ENCODE measurements at places on chromosomes 4 and X.

- DNase-seq = no peak
Observed at GRCh38 chr4:2427383-2428334, 8.9 kb downstream of the CFAP99 start.

DNA sequence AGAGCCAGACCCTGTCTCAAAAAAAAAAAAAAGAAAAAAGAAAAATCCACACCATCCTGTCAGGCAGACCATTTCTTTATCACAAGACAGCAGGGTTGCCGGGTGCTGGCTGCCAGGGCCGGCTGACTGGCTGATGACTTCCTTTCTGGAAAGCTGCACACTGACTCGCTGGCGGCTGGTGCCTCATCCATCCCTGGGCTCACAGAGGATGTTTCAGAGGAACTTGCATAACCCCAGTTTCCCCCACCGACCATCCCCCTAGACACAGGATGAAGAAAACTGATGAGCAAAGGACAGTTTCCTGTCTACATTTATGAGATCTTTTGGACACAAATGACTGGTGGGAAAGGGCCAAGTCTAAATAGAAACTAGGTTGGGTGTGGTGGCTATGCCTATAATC lies 14.1 kb downstream of the HPSE start:
- DNase-seq = no peak

DNA sequence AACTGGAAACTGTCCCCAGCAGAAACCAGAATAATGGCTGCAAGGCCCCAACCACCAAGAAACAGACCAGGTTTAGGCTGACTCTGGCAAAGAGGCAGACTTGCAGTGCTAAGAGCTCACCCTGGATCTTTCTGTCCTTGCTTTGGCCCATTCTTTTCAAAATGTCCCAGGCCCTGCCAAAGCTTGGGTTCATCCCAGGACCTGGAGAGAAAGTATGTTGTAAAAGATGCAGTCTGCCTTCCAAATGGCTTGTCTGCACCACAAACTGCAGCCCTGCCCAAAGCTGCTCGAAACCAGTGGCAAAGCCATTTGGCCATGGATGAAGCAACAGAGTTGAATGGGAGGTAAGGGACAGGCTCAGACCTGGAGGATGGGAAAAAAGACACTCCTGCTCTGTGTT lies 38.0 kb upstream of the LNX1 start:
- no peak for DNase-seq

- no peak for DNase-seq
Observed at GRCh38 chr4:56307423-56307822, 79.9 kb downstream of the AASDH start.

- no peak for DNase-seq
Observed at GRCh38 chr4:13386405-13387107, 97.6 kb downstream of the RAB28 start.

DNA sequence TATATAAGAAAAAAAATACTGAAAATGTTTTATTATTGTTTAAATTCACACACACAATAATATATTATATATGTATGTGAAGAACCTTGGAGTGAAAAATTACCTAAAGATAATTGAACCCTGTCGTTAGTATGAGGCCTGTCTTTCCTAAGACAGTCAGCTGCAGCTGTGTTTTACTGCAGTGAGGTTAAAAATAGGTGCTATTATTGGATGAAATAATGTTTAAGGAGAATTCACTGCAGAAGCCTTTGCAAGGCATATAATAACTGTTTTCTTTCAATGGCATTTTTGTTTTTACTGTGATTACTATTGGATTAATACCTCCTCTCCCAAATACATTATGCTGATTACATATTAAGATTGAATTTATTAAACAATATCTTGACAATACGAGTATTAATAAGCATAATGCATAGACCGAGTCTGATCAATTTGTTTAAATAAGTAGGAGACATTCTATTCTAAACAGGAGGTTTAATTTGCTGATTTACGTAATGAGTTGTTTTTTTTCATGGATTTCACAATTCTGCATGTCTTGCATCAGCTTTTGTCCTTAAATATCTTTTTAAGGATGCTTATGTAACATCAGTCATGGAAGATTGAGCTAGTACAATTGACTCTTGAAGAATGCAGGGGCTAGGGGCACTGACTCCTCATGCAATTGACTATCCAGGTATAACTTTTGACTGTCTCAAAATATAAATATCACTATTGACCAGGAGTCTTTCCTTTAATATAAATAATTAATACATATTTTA lies 1181.1 kb upstream of the PCDH7 start:
- DNase-seq = no peak

- no peak for DNase-seq
Observed at GRCh38 chr4:1851575-1852410, 4.2 kb downstream of the LETM1 start.

DNA sequence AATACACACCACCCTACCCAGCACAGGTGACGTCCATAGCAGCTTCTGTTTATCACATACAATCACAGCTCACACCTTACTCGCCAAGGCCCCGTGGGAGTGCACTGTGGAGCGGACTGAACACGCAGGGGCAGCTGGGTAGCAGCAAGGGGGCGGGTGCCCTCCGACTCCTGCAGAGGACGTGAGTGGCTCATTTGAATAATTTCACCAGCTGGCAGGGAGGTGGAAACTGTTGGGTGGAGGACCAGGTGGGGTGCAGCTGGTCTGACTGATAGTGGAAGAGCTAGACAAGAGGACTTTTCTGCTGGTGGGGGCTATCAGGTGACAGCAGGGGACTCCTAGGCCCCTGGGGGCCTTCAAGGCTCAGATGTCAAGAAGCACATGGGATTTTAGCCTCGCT lies 16.3 kb downstream of the MAN2B2 start:
- DNase-seq = no peak

DNA sequence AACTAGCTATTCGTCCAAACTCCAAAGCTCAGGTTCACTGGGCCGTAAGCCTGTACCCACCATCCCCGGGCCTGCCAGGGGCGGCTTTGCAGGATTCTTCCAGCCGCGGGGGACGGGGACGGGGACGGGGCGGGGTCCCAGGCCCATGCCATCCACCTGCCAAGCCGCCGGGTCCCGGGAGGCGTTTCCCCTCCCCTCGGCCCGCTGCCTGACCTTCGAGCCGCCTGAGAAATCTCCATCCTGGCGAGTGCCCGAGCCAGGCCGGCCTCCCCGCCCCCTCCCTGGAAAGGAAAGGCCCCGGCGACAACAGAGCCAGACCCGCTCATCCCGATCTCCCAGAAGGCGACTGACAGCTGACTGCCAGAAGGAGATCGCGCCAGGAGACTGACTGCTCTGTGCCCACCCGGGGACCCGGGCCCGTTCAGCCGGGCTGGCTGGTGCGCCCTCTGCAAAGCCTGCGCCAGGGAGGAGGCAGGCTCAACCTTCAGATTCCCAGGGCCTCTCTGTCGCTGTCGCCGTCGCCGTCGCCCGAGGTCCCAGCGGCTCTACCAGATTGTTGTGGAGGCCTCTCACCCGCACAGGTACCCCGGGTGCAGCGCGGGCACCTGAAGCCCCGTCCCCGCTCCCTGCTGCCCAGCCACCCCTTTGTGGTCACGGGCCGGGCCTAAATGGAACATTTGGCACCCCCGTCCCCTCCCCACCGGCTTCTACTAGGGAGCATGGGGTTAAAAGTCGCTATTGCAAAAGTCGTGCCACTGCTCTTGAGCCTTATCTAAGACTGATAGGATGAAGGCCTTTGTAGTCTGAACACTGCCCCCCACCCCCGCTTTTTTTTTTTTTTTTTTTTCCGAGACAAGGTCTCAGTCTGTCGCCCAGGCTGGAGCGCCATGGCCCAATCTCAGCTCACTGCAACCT lies at the start of gene RGN:
TSS of gene RGN (plus strand) at position 315 of the 915 bp plus-strand sequence. CDS start 2,702 bp downstream, outside the sequence.
- no peak for DNase-seq

DNA sequence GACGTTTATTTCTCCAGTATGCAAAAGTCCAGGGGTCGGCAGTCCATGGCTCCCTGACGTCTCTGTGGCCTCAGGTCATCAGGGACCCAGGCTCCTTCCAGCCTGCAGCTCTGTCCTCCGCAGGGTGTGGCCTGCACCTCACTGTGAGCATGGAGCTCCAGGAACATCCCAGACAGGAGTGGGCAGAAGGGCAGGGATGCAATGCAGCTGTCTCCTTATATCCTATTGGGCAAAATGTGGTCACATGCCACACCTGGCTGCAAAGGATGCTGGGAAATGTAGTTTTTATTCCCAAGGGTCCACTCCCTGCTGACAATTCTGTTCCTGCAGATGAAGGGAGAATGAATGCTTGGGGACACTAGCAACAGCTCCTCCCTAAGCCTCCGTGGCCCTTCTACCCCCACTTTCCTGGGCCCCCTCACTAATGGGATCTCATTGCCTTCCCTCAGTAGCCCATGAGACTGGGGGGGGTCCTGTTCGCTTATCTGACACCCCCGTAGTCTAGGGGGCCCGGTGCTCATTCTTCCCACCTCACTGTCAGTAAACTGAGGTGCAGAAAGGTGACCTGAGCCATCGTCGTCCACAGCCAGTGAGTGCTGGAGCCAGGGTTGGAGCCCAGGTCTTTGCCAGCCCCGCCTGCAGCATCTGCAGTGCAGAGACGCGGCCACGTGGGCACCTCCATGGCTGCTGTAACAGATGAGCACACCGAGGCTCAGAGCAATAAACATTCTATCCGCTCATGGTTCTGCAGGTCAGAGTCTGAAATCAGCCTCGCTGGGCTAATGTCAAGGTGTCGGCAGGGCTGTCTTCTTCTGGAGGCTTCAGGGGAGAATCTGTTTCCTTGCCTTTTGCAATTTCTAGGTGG lies 5.9 kb upstream of the GRPEL1 start:
- no peak for DNase-seq

DNA sequence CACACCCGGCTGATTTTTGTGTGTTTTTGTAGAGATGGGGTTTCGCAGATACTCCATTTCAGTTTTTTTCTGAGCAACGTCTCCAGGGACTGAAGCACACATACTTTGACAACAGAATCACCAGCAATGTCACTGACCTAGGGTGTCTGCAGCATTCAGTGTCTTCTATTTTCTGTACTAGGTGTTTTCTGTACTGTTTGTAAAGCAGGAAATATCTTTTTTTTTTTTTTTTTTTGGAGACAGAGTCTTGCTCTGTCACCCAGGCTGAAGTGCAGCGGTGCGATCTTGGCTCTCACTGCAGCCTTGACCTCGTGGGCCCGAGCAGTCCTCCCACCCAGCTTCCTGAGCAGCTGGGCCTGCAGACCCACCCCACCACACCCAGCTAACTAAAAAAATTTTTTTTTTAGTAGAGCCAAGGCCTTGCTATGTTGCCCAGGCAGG lies 8.9 kb downstream of the ADD1 start:
- no peak for DNase-seq

- DNase-seq = no peak
Observed at GRCh38 chr4:174592256-174592984, 70.1 kb upstream of the HPGD start.

GRCh38 chr4:148813289-148813688 lies 371.1 kb upstream of the NR3C2 start:
- DNase-seq = no peak

DNA sequence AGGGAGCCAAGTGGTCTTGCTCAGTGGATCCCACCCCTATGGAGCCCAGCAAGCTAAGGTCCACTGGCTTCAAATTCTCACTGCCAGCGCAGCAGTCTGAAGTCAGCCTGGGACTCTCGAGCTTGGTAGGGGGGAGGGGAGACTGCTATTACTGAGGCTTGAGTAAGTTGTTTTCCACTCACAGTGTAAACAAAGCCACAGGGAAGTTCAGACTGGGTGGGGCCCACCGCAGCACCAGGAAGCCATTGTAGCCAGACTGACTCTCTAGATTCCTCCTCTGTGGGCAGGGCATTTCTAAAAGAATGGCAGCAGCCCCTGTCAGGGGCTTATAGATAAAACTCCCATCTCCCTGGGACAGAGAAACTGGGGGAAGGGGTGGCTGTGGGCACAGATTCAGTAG lies 721.0 kb upstream of the NDST4 start:
- DNase-seq = no peak

- DNase-seq = no peak
Observed at GRCh38 chr4:112075129-112075753, 70.0 kb upstream of the FAM241A start.

DNA sequence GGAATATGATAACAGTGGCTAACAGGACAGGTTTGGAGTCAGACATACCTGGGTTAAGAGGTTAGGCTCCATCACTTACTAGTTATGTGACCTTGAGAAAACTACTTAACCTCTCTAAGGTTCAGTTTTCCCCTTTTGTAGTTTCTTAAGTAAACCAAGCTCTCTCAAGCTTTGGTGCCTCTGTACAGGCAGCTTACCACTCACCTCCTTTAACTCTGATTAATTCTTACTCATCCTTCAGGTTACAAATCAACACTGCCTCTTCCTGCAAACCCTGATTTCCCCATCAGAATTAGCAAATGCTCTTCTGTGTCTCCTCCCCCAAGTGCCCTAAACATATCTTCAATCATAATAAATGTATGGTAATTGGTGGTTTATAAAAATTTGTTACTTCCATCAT lies 3.5 kb upstream of the SERTM2 start:
- no peak for DNase-seq

- no peak for DNase-seq
Observed at GRCh38 chr4:101294597-101294996, 52.7 kb downstream of the PPP3CA start.

DNA sequence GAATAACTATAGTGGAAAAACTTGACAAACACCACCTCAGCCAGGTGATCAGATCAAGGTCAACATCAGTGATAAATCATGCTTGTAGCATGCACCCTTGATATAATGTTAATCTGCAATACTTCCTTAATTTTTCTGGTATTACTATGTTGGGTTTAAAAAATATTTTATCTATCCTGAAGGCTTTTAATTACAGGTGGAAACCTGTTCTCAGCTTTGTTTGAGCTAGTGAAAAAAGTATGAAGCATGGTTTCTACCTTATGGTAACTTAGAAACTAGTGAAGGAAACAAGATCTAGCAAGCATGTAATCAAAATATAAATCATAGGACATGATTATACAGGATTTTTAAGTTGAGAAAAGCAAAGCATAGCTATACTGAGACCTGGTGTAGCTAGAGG lies 26.6 kb downstream of the MAOA start:
- DNase-seq = no peak

DNA sequence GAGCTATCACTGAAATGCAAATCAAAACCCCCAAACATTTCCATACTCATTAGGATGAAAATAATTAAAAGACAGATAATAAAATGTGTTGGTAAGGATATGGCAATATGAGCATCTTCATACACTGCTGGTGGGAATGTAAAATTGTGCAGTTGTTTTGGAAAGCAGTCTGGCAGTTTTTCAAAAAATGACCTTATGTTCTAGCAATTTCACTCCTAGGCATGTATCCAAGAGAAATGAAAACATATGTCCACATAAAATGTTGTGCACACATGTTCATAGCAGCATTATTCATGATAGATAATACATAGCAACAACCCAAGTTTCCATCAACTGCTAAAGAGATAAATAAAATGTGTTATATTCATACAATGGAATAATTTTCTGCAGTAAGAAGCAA lies 14.8 kb upstream of the GPRASP2 start:
- no peak for DNase-seq

- DNase-seq = no peak
Observed at GRCh38 chr4:139961344-139961946, 192.5 kb downstream of the MAML3 start.

GRCh38 chrX:13473442-13474163 lies 95.8 kb upstream of the EGFL6 start:
- no peak for DNase-seq

DNA sequence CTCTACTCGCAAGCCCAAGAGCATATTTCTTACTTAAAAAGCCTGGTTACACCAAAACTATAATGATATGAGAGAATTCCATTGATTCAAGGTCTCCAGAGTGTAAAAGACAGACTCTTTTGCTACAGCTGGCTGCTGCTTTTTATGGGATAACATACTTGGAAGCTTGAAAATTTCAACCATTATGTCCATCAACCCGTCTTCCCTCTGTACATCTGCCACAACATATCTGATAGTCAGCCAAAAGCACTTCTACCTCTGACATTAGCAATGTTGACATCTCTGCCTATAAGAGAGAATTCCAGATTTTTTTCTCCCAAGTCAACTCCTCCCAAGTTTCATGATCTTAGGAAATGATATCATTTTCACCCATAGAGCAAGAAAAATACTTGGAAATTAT lies 54.4 kb upstream of the IQCM start:
- no peak for DNase-seq

All from stimulated activated CD4-positive, alpha-beta T cell treated with anti-CD3 and anti-CD28 coated beads, Interleukin-12 subunit alpha, Interleukin-12 subunit beta, amount 100 ng/mL, for 24 hours (primary cell).